ENCODE measurements at places on chromosomes 2 and 18.

DNA sequence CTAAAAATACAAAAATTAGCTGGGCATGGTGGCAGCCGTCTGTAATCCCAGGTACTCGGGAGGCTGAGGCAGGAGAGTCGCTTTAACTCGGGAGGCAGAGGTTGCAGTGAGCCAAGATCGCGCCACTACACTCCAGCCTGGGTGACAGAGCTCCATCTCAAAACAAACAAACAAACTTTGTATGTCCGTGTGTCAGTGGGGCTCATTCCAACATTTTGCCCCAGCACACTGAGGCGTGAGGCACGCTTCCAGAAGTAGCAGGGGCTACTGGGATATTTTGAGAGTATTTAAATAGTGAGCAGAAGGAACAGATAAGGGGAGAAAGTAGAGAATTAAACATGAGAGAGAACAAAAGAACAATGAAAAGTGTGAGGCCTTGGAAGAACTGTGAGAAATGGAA is 83.3 kb upstream of the TANK start:
- no peak for DNase-seq

- DNase-seq = no peak
These were observed 183.6 kb downstream of the MC4R start for GRCh38 chr18:60188958-60189357.

DNA sequence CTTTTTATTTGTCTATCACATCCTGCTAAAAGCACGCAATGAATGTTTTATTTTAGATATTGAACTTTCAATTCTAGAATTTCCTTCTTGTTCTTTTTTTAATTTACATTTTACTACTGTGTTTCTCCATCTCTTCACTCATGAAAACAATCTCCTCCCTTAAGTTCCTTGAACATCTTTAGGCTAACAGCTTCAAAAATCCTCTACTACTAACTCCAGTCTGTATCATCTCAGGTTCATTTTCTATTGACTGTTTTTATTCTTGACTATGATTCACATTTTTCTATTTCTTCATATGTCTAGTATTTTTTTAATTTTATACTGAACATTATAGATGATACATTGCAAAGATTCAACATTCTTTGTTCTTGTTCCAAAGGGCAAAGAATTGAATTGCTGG is 79.2 kb upstream of the NCK2 start:
- no peak for DNase-seq

GRCh38 chr2:144128130-144128746 is 391.7 kb downstream of the ZEB2 start:
- DNase-seq = no peak

GRCh38 chr2:75320898-75321598 is 121.7 kb upstream of the TACR1 start:
- DNase-seq = no peak

- no peak for DNase-seq
These were observed 40.6 kb downstream of the ZNF516 start for GRCh38 chr18:76454418-76454817.

GRCh38 chr18:78596794-78597345 is 382.7 kb upstream of the SALL3 start:
- DNase-seq = peak; percentile 58

- no peak for DNase-seq
These were observed 27.3 kb downstream of the DCDC2C start for GRCh38 chr2:3730646-3731045.

All from NCI-H1417 (cell line).